ENCODE measurements at places on chromosomes 2 and 18. TPM values are rescaled to one million over a fixed set of nuclear protein-coding genes. Genes with fewer than 3 reads are reported as not detected.

DNA sequence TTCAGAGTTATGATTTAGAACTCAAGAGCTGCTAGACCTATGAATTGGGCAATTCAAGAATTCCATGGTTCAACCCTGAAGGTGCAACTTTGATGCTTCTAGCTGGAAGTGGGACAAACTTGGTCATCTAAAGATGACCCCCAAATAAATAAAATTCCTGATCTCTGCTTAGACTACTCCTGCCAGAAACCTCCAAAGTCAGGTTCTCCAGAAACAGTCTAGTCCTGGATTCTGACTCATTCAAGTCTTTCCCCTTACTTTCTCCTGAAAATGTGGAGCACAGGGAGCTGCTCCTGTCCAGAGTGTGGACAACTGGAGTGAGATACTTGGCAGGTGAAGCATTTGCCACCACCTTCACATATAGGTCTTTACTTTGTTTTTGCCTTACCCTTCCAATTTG lies 557.7 kb upstream of the TNP1 start:
- peaks cover 31% of the 10 kb centered on the region for H3K27me3 ChIP-seq
- H3K4me3 ChIP-seq: no peak overlapping the region
- peaks cover 18% of the 10 kb centered on the region for H3K36me3 ChIP-seq
- H3K27ac ChIP-seq: no peak overlapping the region

- H3K4me3 ChIP-seq: no peak overlapping the region
- no peaks in the 10 kb centered on the region for H3K4me1 ChIP-seq
- H3K27ac ChIP-seq: no peak overlapping the region
- H3K36me3 ChIP-seq: no peaks in the 10 kb centered on the region
- H3K27me3 ChIP-seq: peaks cover 15% of the 10 kb centered on the region
- DNase-seq: no peak
Observed at GRCh38 chr2:215411941-215412743, 23.7 kb downstream of the FN1 start.

DNA sequence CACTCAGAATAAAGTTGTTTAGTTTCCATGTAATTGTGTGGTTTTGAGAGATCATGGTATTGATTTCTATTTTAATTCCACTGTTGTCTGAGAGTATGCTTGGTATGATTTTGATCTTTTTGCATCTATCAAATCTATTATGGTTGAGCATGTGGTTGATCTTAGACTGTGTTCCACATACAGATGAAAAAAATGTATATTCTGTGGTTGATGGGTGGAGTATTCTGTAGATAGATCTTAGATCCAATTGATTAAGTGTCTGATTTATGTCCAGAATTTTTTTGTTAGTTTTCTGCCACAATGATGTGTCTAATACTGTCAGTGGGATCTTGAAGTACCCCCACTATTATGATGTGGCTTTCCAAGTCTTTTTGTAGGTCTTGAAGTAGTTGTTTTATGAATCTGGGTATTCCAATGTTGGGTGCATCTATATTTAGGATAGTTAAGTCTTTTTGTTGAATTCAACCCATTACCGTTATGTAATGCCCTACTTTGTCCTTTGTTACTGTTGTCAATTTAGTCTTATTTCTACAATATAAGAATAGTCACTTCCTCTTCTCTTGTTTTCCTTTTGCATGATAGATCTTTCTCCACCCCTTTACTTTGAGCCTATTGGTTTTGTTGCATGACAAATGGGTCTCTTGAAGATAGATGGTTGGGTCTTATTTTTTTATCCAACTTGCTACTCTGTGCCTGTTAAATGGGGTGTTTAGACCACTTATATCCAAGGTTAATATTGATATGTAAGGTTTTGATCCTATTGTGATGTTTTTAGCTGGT lies 101.8 kb downstream of the TRABD2A start:
- peaks cover 22% of the 10 kb centered on the region for H3K36me3 ChIP-seq
- DNase-seq: no peak
- peaks cover 10% of the 10 kb centered on the region for H3K27me3 ChIP-seq
- H3K27ac ChIP-seq: no peak overlapping the region
- peak overlapping the region; percentile 21 for H3K4me3 ChIP-seq

Gene PTH2R
- polyA plus RNA-seq: 0.35 TPM

Gene SERPINB3
- not detected for polyA plus RNA-seq

DNA sequence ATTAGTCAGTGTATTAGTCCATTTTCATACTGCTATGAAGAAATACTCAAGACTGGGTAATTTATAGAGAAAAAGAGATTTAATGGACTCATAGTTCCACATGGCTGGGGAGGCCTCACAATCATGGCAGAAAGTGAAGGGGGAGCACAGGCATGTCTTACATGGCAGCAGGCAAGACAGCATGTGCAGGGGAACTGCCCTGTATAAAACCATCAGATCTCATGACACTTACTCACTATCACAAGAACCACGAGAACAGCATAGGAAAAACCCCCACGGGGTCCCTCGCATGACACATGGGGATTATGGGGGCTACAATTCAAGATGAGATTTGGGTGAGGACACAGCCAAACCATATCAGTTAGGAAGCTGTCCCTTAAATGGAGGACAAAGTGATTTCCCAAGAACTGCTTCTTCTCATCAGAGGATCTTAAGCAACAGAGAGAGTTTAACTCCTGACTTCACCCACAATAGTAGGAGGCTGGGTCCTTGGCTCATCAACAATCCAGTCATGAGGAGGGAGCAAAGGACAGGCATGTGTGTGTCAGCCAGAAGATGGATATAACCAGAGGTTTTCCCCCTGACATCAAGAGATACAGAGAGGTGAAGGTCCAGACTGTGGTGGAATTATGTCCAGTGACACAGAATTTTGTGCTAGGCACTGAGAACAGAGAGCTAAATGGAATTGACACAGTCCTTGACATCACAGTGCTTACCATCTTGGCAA lies 203.8 kb upstream of the SH3BP4 start:
- H3K4me3 ChIP-seq: no peak overlapping the region
- H3K27me3 ChIP-seq: peaks cover 23% of the 10 kb centered on the region
- H3K4me1 ChIP-seq: no peaks in the 10 kb centered on the region
- DNase-seq: no peak
- no peak overlapping the region for H3K27ac ChIP-seq
- H3K36me3 ChIP-seq: no peaks in the 10 kb centered on the region

Gene ALPP
- polyA plus RNA-seq: not detected

Gene SLC38A11
- polyA plus RNA-seq: 1.1 TPM

GRCh38 chr2:88660622-88661021 lies 30.9 kb upstream of the RPIA start:
- no peaks in the 10 kb centered on the region for H3K4me1 ChIP-seq
- H3K27me3 ChIP-seq: no peaks in the 10 kb centered on the region
- no peaks in the 10 kb centered on the region for H3K36me3 ChIP-seq
- DNase-seq: no peak

DNA sequence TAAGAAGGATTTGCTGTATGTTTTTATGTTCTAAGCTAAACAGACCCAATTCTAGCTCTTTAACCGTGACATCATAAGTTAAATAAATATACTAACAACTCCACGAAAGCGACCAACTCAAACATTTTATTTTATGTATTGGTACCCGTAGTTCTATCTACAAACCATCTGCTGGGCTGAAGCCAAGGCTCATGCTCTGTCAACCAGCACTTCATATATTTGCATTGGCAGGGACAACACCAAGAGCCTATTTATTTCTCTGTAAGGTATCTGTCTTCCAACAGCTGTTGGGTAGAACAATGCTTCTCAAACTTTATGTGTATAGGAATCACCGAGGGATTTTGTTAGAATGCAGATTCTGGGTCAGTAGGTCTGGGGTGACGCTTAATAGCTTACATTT lies 64.5 kb downstream of the PID1 start:
- no peaks in the 10 kb centered on the region for H3K36me3 ChIP-seq
- no peaks in the 10 kb centered on the region for H3K27me3 ChIP-seq
- no peaks in the 10 kb centered on the region for H3K4me1 ChIP-seq
- H3K27ac ChIP-seq: no peak overlapping the region

Data from naive B cell (primary cell).